ENCODE measurements at places on chromosomes 6 and 20. TPM values are rescaled to one million over a fixed set of nuclear protein-coding genes. Genes with fewer than 3 reads are reported as not detected.

- peak; percentile 94 for DNase-seq
Measured at GRCh38 chr6:53975941-53976615, 135.2 kb upstream of the MLIP start.

- peak; percentile 66 for DNase-seq
Measured at GRCh38 chr6:32298632-32299336, 72.9 kb downstream of the TSBP1 start.

GRCh38 chr6:12506159-12506558 lies 210.4 kb upstream of the PHACTR1 start:
- no peak for DNase-seq

GRCh38 chr6:21022343-21023107 lies 488.3 kb downstream of the CDKAL1 start:
- peak; percentile 100 for DNase-seq

GRCh38 chr20:46364670-46365486 lies 41.5 kb downstream of the ELMO2 start:
- no peak for DNase-seq

DNA sequence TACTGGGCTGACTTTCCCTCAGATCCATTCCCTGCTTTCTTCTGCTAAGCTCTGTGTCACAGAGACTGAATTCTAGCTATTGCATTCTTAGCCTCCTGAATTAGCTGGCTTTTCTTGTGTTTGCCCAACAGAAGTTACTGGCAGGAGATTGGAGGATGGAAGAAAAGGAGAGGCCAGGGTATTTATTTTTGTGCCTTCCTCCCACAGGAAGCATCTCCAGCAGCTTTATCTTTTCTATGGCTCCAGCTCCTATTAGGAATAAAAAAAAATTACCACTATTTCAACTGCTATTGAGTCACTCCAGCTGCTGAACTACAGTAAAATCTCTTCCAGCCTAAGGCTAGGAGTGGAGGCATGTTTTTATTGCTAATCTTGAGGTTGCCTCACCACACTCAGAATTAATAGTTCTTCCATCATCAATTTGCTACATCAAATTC lies 492.4 kb downstream of the RFPL4B start:
- DNase-seq = peak; percentile 18

GRCh38 chr6:143401636-143402370 lies 48.7 kb downstream of the ADAT2 start:
- peak; percentile 75 for DNase-seq

- DNase-seq = peak; percentile 62
Measured at GRCh38 chr20:45469336-45470261, at the start of gene WFDC2. Gene WFDC2 (plus strand): TSS chr20:45469753. CDS start chr20:45469782, 29 bp downstream.

DNA sequence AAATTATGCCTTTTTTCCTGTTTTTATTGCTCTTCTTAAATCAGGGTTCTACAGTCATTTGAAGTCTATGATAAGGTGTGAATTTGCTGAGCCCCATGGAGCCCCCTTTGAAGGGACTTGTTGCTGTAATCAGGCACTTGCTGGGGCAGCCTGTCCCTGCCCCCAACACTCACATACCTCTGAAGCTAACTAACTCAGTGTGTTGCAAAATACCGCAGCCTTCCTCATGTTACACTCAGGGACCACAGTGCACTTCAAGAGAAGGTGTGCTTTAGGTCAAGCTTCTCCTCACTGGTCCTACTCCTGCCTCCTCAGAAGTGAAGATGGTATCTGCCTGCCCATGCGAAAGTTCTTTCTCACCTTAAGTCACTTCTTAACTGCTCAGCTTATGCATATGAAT lies 66.1 kb upstream of the GLP1R start:
- DNase-seq = peak; percentile 4

GRCh38 chr6:149242883-149243282 lies 74.6 kb upstream of the TAB2 start:
- no peak for DNase-seq

DNA sequence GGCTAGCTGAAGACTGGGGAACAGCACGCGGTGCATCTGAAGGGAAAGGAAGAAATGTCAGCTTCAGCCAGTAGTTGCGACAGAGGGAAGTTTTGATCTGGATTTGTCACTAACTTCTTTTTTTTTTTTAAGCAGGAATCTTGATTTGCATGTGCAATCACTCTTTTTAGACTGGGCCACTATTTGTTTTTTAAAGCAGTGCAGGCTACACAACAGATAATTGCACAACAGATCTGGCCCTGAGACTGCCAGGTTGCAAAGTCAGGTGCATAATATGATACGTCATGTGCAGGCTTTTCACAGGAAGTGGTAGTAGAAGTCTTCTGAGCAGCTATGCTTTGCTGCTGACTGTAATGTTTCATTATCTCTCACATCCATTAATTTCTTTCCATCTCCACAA lies 13.5 kb downstream of the PFDN4 start:
- peak; percentile 33 for DNase-seq

DNA sequence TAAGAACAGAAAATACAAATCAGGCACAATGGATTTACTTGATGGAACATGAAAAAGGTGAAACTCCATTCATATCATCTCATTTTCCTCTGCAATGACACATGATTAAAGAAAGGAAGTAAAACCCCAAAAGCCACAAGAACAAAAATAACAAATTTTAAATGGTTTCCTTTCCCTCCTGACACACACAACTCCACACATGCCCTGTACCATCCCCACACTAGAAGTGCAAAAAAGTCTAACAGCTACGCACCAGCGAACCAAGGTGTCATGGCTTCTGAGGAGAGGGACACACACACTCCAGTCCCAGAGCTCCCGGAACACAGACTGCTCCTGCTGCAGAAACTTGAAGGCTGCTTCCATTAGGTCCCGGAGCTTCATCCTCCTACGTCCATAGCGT lies 25.3 kb downstream of the MDN1 start:
- no peak for DNase-seq

DNA sequence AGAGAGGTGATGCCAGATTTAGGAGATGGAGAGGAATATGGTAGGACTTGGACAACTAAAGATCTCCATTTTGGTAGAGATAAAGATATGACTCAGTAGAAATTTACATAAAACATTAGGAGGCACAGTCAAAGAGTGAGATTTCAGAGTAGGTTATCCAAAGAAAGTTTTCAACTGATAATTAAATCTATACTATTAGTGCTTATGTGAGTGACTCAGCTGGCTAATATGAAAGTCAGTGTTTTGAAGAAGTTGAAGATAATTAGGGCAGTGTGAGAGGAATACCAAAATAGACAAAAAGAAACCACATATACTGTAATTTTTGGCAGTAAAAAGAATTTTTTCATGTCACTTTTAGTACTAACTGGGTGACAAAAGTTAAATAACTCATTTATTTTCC lies 712.8 kb upstream of the HS3ST5 start:
- no peak for DNase-seq

DNA sequence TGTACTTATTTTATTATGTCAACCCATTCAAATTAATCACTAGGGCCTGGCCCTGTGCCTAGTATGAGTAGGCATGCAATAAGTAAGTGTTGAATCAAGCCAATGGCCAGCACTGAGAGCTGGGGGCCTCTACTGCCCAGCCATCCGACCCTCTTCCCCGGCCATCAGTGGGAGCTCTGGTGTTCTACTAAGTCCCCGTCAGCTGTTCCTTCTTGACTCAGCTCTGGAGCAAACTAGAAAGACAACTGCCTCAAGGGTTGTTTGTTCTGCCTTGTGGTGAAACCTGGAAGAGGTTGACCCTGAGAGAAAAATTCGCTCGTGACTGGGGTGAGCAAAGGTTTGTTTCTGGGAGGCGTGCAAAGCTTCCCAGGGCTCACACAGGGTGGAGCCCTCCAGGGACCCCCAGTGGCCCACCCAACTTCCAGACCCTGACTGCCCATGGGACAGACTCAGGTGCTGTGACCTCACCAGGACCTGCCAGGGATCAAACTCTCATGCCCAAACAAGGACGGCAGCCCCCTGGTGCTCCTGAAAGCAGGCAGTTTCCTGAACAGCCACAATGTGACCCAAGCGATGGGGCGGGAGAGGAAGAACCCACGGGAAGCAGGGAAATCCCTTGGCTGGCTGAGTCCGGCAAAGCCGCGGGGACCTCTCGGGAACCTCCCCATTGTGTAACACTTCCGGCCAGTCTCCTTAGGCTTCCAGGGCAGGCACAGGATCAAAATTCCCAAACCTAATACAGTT lies 50.4 kb downstream of the BANF2 start:
- no peak for DNase-seq

GRCh38 chr6:51027283-51028065 lies 208.8 kb downstream of the TFAP2B start:
- DNase-seq = peak; percentile 34

DNA sequence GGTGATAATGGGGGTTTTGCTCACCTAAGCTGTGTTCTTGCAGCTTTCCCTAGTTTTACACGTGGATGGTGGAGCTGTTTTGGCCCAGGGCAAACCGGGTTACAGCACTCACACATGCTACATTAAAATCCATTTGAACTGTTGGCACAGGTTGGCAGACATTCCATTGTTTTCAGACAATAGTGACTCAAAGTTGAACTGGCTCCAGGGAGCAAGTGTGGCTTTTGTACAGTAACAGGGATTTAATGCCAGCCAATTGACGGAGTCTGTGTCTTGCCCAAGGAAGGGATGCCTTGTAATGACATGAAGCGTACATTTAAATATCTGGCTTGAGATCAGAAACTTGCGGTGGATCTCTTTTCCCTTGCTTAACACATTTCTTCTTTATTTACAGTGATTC lies 183.1 kb downstream of the DTNBP1 start:
- peak; percentile 91 for DNase-seq

- peak; percentile 93 for DNase-seq
Measured at GRCh38 chr6:147063469-147064031, 140.7 kb upstream of the STXBP5 start.

DNA sequence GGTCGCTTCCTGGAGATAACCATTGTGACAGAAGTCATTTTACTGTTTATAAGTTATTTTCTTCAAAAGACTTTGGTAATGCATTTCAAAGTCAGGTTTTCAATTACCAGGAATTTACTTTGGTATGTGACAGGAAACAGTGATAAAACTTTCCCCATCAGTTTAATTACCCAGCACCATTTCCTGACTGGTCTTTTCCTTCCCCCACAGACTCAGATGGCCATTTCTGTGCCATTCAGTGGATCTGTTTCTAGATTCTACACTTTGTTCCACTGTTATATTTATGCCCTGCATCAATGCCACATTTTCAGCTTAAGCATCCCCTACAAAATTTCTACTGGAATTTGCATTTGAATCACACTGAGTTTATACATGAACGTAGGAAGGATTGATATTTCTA lies 16.3 kb downstream of the RRBP1 start:
- no peak for DNase-seq

DNA sequence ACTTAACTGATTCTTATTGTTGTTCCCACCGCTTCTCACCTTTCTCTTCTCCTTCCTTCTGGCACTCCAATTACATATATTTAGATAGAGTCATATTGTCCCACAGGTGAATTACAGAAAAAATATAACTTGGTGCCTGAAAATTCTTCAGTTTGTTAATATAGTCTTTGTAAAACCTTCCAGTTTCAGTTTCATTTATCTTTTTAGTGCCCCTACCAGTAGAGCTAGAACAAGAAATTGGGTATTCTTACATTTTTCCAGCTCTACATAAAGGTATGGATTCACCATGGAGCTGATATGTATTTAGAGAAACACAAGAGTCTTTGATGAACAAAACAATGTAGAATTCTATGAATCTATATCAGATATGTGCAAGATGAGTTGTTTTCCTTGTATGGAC lies 10.7 kb downstream of the MANEA start:
- no peak for DNase-seq

- DNase-seq = no peak
Measured at GRCh38 chr20:42714298-42715141, 475.2 kb downstream of the PTPRT start.

GRCh38 chr6:131532580-131533039 lies 40.4 kb upstream of the ARG1 start:
- no peak for DNase-seq

DNA sequence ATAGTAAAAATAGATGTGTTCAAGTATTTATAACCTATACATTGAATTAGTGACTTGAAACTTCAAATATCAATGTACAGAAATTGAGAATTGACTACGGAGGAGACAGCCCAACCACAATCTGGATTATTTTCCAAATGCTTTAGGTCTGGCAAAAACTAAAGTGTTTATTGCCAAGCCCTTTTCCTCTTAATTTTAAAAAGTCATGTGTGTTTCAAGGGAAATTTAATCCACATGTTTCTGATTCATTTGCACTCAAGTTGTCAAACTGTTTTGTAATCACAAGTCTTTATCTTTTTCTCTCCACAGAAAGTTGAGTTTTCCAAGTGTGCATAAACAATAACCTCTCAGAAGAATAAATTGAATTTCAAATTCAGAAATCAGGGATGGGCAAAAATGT lies 350.8 kb upstream of the RSPO3 start:
- DNase-seq = no peak

- DNase-seq = no peak
Measured at GRCh38 chr6:167993831-167994230, 3.6 kb upstream of the KIF25 start.

GRCh38 chr20:9241721-9242427 lies 173.0 kb downstream of the PLCB4 start:
- DNase-seq = no peak

NOL7 gene
- 76.8 TPM for total RNA-seq

ISM1 gene
- not detected for total RNA-seq

KHDRBS2 gene
- not detected for total RNA-seq

MAP1LC3A gene
- total RNA-seq = 14.9 TPM

TRIM26 gene
- 23.4 TPM for total RNA-seq

PPIL6 gene
- total RNA-seq = 0.17 TPM

FKBP1C gene
- total RNA-seq = 0.10 TPM

MMUT gene
- 15.6 TPM for total RNA-seq

HLA-DPA1 gene
- total RNA-seq = 7.0 TPM

MAFB gene
- total RNA-seq = 0.35 TPM

Data from renal cortical epithelial cell (primary cell).